Activated T-helper 9 cell treated with anti-CD3 and anti-CD28 coated beads, Interleukin-2, amount 50 U/mL, for 16 hours (primary cell): ENCODE measurements at places on chromosomes 6 and 20.

DNA sequence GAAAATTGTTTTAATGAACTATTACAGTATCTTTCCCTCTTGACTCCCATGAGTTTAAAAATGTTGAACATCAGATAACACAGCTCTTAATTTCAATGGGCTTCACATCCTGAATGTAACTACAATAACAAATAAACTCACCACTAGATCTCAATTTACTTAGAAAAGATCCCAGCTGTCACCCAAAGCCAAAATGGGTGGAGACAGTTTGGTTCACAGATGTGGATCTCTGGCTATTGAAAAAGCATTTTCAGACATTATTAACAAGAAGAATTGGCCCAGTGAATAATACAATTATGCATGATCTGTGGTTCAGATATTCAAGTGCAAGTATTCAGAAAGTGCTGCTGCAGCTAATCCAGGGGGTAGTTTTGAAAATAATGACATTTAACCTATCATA, 184.7 kb upstream of the RALGAPA2 start:
- DNase-seq: no peak

- DNase-seq: no peak
These were observed 821.9 kb downstream of the GRIK2 start for GRCh38 chr6:102215425-102215824.

GRCh38 chr20:37323985-37324384, 22.0 kb upstream of the SRC start:
- no peak for DNase-seq

GRCh38 chr6:21478883-21479539, 114.5 kb upstream of the SOX4 start:
- no peak for DNase-seq

- DNase-seq: no peak
These were observed 120.7 kb downstream of the TTLL2 start for GRCh38 chr6:167445568-167445967.

GRCh38 chr6:132084811-132085509, 133.8 kb upstream of the CCN2 start:
- DNase-seq: no peak

DNA sequence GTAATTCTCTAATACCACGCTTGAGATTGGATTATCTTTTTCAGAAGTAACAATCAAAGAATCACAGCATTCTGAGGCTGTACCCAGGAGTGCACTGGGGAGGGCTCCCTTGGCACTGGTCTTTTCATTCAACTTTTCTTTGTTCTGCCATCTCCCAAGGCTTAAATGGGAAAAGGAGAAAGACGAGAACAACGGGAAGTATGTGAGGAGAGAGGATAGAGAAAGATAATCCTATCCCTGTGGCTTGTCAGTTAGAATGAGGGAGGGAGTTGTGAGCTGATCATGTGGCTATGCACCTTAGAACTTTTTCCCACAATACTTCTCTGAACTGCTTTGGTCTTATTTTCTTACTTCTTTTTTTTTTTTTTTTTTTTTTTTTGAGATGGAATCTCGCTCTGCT, 83.1 kb downstream of the CAP2 start:
- no peak for DNase-seq

GRCh38 chr6:63868351-63868750, 232.7 kb downstream of the PHF3 start:
- no peak for DNase-seq

DNA sequence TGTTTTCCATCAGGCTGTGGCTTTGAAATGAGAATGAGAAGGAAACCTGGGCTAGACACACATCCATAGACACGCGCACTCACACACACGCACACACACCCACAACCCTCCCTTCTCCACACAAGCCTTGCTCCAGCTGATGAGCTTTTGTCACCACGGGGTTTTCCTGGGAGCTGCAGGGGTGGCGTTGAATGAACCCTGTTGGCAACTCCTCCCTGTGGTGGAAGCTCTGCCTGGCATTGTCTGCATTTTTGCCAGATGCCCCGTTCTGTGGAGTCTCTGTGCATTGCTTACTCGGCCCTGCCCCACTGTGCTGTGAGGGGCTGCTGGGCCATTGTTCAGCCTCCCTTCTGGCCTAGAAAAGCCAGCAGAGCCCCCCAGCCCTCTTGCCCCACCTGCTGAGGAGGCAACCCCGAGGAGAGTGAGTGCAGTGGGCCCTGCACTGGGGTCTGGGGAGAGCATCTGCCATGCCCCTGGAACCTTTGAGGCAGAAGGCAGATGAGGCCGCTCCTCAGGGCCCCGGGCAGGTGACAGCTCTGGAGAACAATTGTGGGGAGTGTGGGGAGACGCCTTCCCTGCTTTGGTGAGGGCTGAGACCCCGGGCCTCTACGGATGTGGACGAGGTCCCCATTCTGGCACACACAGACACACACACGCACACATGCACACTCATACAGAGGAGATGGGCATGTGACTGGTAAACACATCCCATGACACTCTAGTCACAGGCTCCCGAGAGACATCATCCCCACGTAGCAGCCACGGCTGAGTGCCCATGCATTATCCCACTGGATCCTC, 9.9 kb downstream of the ADIG start:
- DNase-seq: no peak

DNA sequence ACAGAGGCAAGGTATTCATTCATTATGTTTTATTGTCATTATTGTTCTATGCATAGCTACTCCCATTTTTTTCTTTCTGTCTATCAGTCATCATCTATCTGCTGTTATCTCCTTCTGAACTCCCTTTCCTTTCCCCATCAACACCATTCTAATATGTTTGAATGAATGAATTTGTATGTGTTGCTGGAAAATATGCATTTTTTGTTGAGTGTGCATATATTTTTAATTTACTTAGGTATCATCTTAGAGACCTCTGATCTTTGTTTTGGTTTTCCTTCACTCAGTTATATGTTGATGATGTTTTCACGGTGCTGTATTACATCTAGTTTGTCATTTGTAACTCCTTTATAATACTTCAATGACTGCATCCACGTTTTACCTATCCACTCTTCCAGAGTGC, 12.1 kb upstream of the PRL start:
- DNase-seq: no peak

GRCh38 chr6:106924694-106925523, 49.6 kb downstream of the CD24 start:
- DNase-seq: no peak

DNA sequence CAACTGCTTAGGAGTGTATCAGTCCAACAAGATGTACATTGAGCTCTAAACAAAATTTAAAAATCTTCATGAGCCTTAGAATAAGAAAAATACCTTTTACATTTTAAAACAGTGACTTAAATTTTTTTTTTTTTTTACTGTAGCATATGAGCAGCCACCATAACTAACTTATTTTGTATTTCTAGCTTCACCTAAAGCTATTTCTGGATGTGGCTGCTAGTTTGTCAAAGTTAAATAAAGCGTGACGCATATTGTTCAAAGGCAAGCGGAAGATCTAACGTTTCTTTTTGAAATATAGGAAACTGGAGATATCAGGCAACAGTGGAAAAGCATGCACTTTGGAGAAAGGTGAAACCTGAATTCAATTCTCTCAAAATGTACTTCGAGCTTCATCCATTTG, 3.3 kb upstream of the IL22RA2 start:
- no peak for DNase-seq

- no peak for DNase-seq
These were observed 73.3 kb upstream of the NXT1 start for GRCh38 chr20:23277316-23277715.

DNA sequence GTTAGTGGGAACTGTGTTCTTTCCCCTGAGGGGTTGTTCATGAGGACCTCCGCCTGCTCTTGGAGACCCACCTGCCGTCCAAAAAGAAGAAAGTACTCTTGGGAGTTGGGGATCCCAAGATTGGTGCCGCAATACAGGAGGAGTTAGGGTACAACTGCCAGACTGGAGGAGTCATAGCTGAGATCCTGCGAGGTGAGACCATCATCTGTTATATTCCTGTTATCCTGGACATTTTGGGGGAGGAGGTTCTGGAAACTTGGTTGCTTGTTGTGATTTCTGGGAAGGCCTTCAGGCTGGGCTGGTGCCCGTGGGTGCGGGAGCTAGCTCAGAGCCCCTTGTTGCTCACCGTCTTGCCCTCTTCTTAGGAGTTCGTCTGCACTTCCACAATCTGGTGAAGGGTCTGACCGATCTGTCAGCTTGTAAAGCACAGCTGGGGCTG, 2.0 kb downstream of the NOP56 start:
- no peak for DNase-seq

GRCh38 chr6:45507186-45507585, 129.5 kb upstream of the SUPT3H start:
- DNase-seq: no peak

DNA sequence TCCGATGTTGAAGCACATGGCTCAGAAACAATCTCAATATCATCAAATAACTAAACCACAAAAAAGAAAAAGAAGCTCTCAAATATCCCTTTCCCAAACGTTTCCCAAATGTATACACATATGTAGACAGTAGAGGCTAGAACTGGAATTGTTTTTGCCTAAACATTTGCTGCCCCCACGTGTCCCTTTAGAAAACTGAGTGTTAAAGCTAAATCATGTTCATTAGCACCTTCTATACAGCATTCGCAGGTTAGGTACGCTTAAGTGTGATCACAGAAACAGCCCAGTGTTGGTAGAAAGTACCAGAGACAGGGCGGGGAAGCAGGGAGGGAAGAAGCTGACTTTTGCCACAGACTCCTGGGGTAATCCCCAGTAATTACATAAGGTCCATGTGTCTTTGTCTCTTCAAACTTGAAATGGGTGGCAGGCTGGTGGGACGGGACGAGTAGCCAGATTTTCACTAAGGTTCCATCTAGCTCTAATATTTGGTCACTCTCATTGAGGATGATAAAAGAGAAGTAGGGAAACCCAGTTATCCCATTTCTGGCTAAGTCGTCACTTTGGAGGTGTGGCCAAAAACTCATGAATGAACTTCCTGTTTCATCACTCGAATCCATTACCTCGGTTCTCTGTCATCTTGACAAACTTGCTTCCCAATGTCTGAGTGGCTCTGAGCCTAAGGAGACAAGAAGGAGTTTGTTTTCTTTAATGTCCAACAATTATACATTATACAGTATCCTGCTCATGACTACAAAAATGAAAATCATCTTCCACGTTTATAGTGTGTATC, 15.0 kb upstream of the TFAP2A start:
- DNase-seq: no peak

GRCh38 chr6:119686644-119687043, 337.1 kb upstream of the MAN1A1 start:
- DNase-seq: no peak

- no peak for DNase-seq
These were observed 17.3 kb downstream of the PLN start for GRCh38 chr6:118565311-118565960.

DNA sequence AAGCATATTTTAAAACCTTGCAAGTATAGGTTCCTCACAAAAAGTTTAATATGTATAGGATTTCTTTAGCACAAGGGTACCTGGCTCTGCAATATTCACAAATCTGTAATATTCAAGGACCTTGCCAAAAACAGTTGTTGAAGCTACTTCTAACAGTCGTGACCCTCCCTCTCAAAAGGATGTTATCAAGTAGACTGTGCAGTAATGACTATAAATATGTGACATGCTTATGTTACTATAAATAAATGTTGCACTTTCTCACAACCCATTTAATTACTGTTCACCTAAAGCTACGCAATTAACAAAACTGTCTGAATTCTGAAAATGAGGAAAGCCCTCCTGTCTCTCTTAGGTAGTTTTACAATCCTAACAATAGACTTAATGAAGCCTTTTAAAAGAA, 41.8 kb downstream of the FYN start:
- DNase-seq: no peak

DNA sequence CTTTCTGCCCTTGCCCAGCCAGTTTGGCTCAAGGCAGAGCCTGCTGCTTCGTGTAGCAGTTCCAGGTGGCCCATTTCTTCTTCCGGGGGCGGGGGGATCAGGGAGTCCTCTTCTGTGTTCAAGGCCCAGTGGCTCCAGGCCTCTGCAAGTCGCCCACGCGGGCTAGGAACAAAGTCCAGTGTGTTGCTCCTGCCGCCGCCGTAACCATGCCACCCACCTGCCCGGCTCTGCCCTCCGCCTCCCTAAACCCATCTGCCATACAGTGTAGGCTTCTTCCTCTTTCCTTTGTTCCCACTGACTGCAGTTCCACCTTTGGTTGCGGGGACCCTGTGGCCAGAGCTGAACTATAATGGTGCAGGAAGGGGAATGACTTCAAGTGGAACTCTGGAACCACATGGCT, 43.9 kb upstream of the SRF start:
- DNase-seq: no peak

DNA sequence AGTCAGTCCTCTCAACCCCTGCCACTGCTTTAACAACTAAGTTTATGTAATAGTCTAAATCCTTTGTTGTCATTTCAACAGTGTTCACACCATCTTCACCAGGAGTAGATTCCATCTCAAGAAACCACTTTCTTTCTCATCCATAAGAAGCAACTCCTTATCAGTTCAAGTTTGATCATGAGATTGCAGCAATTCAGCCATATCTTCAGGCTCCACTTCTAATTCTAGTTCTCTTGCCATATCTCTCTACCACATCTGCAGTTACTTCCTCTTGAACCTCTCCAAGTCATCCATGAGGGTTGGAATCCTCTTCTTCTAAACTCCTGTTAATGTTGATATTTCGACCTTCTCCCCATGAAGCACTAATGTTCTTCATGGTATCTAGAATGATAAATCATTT, 57.9 kb upstream of the FOXO3 start:
- DNase-seq: no peak

GRCh38 chr6:110360676-110361075, 2.5 kb upstream of the METTL24 start:
- DNase-seq: no peak

GRCh38 chr20:25321262-25321831, 69.3 kb downstream of the ABHD12 start:
- DNase-seq: no peak

DNA sequence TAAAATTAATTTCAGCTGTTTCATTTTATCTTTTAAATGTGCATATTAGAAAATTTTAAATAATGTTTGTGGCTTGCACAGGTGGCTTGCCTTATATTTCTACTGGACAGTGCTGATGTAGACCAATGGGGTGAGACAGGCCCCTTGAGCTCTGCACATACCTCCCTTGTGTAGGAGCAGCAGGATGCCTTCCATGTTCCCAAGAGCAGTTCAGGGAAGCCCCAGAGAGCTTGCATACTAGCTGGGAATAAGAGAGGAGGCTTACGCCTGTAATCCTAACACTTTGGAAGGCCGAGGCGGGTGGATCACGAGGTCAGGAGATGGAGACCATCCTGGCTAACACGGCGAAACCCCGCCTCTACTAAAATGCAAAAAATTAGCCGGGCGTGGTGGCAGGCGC, 61.4 kb downstream of the RFPL4B start:
- DNase-seq: no peak

DNA sequence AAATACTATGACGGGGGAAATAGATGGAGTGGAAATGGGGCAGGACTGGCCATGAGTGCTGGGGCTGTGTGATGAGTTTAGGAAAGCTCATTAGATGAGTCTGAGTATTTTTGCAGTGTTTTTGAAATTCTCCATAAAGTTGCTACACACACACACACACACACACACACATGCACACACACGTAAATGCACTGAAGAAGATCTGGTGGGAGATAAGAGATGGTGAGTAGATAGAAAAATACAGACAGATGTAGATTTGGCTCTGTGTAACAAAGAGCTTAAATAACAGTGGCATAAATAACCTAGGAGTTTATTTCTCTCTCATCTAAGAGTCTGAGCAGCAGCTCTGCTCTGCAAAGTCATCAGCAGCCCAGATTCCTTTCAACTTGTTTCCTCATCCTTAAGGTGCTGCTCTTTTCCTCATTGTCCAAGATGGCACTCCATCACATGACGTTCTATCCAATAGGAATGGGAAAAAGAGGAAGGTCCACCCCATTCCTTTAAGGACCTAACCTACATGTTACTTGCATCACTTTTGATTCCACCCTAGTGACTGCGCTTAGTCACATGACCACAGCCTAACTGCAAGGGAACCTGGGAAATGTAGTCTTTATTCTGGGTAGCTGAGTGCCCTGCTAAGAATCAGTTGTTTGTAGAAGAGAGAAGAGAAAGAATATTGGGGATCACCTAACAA, 76.4 kb downstream of the EYA2 start:
- no peak for DNase-seq
